ENCODE measurements at places on chromosomes 6 and 20.

- no peak for DNase-seq
Measured at GRCh38 chr6:69789578-69789977, 7.2 kb downstream of the LMBRD1 start.

- DNase-seq, result no peak
Measured at GRCh38 chr6:4668271-4669179, 107.7 kb upstream of the CDYL start.

GRCh38 chr6:31896856-31897611, 464 bp downstream of the EHMT2 start:
- peak; percentile 31 for DNase-seq

DNA sequence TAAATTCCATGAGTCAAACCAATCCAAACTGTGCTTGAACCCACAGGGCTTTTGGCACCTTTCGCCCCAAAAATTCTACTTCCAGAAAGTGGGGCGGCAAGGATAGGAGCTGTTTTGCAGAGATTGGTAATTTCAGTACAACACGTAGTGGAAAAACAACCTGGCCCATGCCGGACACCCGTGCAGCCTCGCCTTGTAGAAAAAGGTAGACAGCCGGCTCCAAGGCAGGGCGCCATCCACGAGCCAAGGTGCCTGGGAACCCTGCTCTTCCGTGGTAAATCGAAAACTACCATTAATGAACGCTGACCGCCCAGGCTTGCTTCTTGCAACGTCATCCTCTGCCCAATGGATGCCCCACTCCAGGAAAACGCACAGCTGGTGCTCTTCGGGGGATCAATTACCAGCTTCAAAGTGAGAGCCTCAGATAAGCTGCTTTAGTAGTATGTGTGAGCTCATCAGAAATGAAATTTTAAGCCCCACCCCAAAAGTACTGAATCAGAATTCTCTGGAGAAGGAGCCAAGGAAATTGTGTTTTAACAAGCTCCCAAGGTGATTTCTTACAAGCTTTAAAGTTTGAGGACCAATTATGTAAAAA, 1.8 kb downstream of the OOEP start:
- no peak for DNase-seq

DNA sequence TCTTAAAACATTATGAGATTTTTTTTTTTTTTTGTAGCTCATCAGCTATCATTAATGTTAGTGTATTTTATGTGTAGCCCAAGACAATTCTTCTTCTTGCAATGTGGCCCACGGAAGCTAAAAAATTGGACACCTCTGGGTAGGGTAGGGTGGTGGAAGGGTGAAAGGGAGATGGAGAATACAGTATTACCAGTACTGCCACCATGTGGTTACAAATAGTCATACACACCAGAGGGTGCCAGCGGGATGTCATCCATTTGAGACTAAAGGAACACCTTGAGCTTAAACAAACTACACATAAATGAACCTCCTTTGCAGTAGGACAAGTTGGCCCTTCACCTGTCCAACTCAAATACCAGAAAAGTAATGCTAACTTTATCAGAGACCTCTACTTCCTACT, 601.9 kb downstream of the HTR1B start:
- DNase-seq, result no peak

DNA sequence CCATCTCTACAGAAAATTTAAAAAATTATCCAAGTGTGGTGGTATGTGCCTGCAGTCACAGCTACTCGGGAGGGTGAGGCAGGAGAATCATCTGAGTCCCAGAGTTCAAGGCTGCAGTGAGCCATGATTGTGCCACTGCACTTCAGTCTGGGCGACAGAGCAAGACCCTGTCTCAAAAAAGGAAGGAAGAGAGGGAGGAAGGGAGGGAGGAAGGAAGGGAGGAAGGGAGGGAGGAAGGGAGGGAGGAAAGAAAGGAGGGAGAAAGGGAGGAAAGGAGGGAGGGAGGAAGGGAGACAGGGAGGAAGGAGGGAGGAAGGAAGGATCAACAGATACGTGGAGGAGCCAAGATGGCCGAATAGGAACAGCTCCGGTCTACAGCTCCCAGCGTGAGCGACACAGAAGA, 90.1 kb downstream of the ZNF217 start:
- DNase-seq, result no peak

GRCh38 chr6:44289726-44290260, 19.5 kb downstream of the TMEM151B start:
- no peak for DNase-seq

DNA sequence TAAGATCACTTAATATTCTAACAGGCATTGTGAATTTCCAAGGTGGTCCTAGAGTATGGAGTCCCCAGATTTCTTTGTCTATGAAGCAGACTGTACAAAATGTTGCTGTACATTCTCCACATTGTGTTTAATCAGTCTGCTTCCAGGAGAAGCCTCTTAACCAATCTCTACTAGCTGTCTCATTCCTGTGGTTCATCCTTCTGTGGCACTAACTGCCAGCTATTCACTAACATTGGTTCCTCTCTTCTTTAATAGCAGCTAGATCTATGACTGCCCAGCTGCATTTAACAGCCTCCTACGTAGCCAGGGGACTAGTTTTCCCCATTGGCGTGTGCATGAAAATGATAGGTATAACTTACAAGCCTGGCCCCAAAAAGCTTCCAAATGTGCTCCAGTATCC, 395.4 kb downstream of the SAMD5 start:
- DNase-seq, result no peak

- DNase-seq, result no peak
Measured at GRCh38 chr6:134363323-134364039, 45.6 kb upstream of the SGK1 start.

DNA sequence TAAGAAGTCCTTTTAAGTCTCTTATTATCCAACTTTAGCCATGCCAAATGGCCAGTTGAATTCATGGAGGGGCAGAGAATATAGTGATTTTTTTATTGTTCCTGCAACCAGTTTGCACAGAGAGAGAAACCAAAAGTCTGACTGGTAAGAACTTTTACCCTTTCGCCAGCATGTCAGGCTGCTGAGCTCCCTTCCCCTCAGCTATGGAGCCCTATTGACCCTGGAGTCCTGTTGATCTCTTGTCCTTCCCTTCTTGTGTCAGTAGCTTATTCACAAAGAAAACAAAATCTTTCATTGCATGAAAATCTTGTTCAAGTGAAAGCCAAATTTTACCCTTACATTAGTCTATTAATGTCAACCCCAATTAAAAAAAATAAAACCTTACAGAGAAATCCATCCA, 1.5 kb upstream of the SLC22A1 start:
- no peak for DNase-seq

GRCh38 chr6:48542191-48542590, 431.2 kb upstream of the PTCHD4 start:
- DNase-seq, result no peak

DNA sequence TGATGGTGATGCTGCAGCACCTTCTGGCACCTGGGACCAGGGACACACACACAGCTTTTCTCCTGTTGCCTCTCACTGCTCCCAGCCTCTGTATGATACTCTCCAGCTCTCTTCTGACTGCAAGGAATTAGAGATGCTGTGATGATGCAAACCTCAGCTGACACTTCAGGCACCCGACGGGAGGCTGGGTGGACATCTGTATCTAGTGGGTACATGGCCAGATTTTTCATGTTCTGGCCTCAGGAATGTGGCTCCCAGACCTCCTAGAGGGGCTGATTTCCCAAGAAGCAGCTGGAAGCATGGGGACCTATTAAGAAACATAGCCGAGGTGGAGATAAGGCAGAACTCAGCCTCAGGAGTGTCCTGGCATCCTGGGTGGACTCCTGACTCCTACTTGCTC, 6.8 kb upstream of the EPB41L1 start:
- no peak for DNase-seq

- no peak for DNase-seq
Measured at GRCh38 chr20:40497899-40498691, 190.9 kb downstream of the MAFB start.

GRCh38 chr20:2688041-2688591, 4.5 kb upstream of the EBF4 start:
- peak; percentile 74 for DNase-seq

DNA sequence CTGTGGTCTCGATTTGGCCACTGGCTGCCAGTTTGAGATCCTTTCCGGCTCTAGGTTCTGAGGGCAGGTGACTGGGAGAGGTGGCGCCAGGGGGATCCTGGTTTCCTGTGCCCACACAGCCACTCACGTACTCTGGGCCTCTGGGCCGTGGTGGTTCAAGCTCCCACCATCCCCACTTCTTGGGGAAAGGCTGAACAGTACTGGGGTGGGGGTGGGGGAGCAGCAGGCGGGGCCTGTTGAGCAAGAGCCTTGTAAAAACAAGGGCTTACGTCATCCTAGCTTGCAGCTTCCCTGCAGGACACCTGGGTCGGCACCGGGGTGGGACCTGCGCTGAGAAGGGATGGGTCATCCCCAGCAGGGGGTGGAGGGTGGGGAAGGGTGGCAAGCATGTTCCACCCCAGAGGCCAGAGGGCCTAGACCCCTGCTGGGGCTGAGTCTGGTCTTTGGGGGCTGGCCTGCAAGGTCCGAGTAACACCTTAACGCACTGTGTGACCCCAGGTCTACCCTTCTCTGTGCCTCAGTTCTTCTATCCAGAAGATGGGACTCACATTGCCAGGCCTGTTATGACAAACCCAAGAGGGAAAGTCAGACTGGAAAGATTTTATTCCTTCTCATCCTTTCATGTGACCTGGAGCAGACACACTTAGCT, 3.1 kb upstream of the CEBPB start:
- DNase-seq, result no peak

DNA sequence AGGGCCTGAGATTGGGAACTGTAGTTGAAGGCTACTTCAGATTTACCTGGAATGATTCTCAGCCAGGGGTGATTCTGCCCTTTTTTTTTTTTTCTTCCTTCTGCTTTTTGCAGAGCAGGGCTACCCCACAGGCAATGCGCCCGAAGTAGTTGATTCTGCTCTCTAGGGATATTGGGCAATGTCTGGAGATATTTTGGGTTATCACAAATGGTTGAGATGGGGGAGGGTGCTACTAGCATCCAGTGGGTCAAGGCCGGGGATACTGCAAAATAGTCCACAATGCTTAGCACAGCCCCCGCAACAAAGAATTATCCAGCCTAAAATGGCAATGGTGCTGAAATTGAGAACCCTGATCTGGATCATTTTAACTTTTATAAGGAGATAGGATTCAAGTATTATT, 71.2 kb upstream of the ZMYND8 start:
- no peak for DNase-seq
